ENCODE measurements at places on chromosomes 16 and 17.

- DNase-seq = no peak
Observed at GRCh38 chr16:13307255-13307654, 405.9 kb downstream of the SHISA9 start.

DNA sequence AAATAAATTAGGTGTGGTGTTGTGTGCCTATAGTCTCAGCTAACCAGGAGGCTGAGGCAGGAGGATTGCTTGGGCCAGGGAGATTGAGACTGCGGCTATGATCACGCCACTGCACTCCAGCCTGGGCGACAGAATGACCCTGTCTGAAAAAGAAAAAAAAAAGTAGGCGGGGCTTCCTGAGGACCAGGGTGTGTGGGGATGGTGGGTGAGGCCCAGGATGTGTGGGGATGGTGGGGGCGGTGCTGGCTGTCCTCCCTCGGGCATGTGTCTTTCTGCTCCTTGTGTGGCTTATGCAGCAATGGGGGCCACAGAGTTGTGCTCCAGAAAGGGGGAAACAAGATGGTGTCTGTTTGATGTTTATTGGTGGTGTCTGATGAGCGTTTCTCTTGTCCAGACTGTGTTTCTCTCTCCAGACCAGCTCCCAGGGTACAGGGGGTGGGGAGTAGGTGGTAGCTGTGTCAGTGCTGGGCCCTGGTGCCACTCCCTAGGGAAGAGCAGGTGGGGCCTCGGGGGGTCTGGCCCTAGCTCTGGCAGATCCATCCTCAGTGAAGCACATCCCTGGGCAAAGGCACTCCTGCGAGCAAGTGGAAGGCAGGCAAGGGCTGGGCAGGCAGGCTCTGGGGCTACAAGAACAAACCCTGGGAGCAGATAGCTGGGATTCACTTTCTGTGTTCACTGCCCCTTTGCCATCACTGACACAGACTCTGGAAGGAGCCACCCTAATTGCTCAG is 2.3 kb downstream of the LCAT start:
- no peak for DNase-seq

DNA sequence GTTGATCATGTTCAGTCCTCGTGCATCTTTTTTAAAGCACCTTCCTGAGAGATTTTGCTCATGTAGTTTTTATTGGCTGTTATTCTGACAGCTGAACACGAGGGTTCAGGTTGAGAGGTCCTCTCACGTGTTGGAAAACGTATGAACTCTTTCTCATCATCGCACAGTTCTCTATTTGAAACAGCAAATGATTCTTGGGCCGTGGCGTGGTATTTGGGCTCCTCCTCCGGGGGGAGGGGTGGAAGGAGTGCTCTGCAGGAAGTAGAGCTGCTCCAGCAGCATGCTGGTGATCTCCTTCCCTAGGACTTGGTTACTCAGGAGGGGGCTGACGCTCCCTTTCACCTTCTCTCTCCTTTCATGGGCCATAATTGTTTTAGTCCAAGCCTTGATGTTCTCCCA is 70.4 kb downstream of the KSR1 start:
- no peak for DNase-seq

DNA sequence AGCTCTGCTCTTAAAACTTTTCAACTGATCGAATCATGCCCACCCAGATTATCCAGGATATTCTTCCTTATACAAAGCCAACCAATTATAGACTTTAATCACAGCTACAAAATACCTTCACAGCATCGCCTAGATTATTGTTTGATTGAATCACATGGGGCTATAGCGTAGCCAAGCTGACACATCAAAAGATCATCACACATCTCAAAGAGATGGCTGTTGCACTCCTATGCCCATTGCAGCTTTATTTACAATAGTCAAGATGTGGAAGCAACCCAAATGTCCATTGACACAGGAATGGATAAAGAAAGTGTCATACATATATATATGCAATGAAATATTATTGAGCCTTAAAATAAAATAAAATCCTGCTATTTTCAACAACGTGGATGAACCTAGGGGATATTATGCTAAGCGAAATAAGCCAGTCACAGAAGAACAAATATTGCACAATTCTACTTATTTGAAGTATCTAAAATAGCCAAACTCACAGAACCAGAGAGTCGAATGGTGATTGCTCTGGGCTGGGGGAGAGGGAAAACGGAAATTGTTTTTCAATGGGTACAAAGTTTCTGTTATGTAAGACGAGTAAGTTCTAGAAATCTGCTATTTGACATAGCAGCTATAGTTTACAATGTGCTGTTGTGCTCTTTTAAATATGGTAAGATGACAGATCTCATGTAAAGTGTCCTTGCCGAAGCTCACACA is 60.9 kb upstream of the ERCC4 start:
- DNase-seq = no peak

GRCh38 chr16:1763521-1764511 is 7.5 kb downstream of the NME3 start:
- DNase-seq = no peak

- no peak for DNase-seq
Observed at GRCh38 chr16:77288222-77288621, 89.0 kb downstream of the SYCE1L start.

DNA sequence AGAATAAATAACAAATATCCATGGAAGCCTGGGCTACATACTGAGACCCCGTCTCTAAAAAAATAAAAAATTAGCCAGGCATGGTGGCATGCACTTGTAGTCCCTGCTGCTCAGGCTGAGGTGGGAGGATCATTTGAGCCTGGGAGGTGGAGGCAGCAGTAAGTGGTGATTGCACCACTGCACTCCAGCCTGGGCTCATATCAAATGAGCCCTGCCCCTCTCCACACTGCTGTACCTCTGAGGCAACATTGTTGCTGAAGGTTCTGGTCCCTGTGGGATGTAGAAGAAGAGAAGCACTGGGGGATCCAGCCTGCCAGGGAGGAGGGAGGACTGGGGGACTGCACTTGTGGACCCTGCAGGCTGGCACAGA is 11.4 kb upstream of the ARHGAP23 start:
- peak; percentile 79 for DNase-seq

DNA sequence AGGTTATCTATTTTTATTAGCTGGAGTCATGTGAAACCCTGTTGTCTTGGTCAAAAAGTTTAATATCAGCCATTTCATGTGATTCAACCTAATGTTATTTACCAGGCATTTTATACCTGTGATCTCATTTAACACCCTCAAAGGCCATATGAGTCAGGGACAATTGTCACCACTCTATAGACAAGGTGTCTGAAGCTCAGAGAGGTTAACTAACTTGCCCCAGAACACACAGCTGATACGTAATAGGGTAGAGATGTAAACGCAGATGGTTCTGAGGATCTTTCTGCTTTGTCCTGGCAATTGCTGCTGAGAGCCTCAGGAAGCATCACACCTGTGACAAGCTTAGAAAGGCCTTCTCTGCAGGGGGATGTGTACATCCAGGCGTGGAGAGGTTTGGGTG is 4.9 kb downstream of the CD300A start:
- DNase-seq = no peak

DNA sequence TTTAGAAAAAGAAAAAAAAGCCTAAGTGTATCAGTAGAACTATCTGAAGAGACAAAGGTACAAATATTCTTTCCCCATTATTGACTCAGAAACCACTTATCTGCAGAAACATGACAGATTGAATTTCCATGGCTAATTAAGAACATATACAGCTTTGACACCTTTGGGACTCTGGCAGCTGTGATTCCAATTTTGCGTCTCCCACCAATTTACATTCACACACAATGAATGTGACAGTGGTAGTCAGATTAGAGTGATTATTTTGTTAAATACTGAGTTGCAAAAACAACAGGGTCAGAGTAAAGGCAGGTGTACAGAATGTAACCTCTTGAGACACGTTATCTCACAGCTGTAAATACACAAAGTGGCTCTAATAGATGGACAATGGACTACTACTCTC is 5.3 kb upstream of the PPM1D start:
- peak; percentile 67 for DNase-seq

DNA sequence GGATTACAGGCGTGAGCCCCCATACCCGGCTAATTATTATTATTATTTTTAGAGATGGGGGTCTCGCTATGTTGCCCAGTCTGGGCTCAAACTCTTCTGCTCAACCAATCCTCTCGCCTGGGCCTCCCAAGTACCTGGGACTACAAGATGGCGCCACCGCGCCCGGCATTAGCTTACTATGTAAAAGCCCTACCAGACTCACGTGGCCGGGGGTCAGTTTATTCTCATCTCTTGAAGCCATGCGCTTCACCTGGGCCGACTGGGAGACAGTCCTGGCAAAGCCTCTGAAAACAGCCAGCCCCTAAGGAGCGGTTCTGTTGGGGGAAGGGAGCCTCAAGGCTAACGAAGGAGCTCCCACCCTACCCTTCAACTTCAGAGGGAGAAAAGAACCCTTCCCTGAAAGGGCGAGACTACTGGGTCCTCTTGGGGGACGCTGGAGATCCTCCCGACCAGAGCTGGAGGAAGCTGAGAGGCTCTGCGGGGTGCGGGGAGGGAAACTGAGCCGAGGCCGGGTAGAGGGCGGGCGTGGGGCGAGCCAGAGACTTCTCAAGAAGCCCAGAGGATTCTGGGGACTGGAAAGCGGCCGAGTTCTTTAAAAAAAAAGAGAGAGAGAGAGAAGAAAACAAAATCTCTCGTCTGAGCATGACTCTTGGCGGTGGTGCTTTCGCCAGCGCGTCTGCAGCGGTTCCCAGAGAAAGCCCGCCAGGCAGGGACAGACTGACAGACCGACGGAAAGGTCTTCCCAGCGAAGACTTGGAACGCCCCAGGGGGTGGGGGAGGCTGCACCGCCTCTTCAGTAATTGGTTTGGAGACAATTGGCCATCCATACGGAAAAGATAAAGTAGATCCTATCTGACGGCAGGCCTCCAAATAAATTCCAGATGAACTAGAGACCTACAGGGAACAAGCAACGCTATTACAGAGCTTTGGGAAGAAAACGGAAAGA is 5.6 kb upstream of the TUBG2 start:
- DNase-seq = no peak

GRCh38 chr16:79483336-79483735 is 117.2 kb downstream of the MAF start:
- no peak for DNase-seq

DNA sequence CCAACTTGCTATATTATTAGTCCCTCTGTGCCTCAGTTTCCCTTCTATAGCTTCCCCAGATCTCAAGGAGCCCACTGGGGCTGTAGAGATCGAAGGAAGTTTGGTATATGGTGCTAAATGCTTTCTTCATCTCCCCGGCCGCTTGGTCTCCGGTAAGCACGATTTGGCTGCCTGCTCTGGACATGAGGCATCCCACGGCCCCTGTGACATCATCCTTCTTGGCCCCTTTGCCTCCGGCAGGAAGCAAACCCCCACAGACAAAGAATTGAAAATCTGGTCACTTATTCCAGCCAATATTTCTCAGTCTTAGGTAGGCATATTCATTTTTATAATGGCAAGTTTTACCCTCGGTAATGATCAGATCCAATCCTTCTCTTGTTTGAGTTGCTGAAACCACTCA is 65.8 kb downstream of the WSCD1 start:
- DNase-seq = no peak

DNA sequence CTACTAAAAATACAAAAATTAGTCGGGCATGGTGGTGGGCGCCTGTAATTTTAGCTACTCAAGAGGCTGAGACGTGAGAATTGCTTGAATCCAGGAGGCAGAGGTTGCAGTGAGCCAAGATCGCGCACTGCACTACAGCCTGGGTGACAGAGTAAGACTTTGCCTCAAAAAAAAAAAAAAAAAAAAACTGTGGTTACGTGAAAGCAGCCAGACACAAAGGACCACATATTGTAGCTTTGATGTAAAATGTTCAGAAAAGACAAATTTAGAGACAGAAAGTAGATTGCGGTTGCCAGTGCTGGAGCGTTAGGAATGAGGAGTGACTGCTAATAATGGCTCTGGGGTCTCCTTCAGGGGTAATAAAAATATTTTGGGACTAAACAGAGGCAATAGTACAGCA is 4.0 kb upstream of the MEAK7 start:
- DNase-seq = no peak

GRCh38 chr17:50165867-50166517 is at the start of gene SGCA:
Gene SGCA (plus strand): TSS chr17:50166005. CDS start chr17:50166041, 36 bp downstream.
- DNase-seq = no peak

DNA sequence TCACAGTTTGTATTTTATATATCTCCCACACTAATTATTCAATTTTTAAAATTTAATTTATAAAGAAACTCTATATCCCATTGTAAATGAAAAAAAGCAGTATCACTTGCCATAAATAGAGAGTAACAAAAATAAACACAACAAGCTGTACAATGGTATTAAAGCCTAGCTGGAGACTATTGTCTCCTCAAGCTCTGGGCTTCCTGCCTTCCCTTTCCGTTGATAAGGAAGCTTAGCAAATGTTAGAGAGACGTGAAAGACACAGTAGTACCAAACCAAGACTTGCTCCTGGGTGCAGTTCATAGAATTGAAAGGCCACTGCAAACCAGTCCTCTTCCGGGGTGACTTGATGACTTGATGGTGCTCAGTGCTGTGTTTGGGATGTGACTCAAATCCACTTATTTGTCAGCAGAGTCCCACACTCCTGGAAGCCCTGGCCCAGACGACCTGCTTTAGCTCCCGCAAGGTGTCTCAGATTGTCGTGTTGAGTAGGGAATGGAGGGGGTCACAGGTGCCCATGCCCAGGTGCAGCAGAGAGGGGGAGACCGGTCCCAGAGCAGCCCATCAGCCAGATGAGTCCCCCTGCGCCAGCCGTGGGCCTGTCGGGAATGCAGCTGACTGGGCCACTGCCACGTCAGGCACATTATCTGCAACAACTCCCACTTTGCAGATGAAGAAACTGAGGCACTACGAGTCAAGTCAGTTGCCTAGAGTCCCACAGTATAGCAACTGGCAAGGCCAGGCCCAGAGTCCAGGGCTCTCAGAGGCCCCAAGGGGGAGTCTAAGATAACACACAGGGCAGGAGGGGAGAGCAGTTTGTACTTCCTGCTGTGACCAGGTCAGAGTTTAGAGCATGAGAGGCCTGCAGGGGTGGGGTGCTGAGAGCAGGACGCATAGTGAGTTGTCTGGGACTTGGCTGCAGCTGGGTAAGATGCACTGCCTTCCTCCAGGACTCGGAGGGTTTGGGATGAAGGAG is 40.5 kb downstream of the PSME3IP1 start:
- DNase-seq = no peak

DNA sequence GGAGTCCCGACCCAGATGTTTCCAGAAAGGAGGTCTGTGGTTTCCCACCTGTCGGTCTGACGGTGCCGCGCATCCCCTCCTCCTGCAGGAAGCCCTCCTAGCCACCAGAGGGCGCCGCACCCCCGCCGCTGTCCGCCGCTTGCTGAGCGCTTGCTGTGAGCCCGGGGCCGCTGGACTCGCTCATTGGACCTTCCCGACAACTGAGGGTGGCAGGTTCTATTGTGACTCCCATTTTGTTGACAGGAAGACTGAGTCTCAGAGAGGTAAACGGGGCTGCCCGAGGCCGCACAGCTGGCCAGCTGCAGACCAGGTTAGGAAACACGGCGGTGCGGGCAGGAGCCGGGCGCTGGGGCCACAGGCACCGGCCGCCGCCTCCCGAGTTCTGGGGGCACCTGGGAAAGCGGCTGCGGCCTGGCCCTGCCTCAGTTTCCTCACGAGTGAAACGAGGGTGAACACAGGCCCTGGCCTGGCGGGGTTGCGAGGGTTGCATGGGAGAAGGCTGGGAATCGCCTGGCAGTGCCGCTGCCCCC is 191.1 kb upstream of the CIBAR2 start:
- DNase-seq = no peak

DNA sequence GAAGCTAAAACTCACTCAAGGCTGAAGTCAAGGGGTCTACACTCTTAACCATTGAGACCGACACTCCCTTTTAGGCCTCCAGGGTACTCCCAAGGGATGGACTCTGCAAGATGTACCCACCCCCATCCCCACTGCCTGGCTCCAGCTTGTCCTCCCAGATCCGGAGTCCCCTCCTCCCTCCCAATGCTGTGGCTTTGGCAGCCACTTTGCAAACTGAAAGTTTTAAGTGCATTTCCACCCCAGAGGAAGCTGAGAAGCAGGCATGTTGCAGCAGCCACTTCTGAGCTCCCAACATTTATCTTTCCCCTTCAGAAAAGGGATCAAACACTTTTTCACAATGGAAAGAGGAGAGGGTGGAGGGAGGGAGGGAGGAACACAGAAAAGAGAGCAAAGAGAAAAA is 115.2 kb downstream of the COPRS start:
- no peak for DNase-seq

All from NCI-H510A treated with DMSO at 0.1 percent for 48 hours (cell line).